ENCODE measurements at places on chromosomes 12 and 14.
A peak's percentile ranks its signal among the peaks of the same experiment; 100 is the strongest.

- no peak for DNase-seq
These were observed 66.4 kb upstream of the SRSF5 start for GRCh38 chr14:69700575-69700974.

GRCh38 chr12:94266796-94267536 lies 118.6 kb downstream of the PLXNC1 start:
- DNase-seq: no peak

GRCh38 chr12:109289004-109289403 lies 20.1 kb downstream of the FOXN4 start:
- no peak for DNase-seq

DNA sequence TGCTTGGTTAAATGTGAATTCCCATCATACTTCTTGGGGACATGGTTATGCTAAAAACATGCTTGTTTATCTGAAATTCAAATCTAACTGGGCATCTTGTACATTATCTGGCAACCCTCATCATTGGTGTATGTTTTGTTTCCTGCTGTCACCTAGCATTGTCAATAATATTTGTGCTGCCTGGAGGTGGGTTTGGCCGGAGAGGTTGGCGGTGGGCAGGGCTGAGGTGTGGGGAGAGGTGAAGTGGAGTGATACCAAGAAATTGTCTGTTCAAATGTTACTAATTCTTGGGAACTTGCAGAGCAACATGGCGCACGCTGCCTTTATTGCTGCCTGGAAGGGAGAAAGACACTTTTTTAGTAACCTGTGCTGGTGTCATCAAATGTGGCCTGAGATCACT lies 280.5 kb downstream of the VRK1 start:
- no peak for DNase-seq

GRCh38 chr12:129662234-129662633 lies 241.6 kb downstream of the TMEM132D start:
- DNase-seq: no peak

DNA sequence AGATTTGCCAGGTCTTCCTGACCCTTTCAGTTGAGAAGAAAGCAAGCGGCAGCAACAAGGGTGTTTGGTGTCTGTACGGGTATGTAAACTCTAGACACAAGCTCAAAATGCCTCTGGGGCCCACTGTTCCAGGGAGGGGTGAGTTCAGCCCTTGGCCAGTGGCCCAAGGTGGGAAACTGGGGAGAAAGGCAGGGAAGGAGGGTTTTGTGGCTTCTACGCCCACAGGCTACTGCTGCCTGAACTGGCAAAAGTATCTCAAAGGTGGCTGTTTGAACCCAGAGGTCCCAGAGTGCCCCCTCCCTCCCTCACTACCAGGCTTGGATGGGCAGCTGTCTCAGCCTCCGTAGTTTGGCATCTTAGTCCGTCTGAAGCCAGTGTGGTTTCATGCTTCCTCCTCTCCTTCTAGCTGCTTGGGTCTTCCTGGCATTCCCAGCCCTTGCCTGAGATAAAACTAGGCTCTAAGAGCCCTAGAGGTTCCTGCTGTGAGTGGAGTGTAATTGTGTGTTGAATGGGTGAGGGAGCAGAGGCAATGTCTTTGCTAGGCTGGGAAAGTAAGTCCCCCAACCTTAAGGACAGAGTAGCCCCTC lies 5.5 kb downstream of the HOXC5 start:
- no peak for DNase-seq

DNA sequence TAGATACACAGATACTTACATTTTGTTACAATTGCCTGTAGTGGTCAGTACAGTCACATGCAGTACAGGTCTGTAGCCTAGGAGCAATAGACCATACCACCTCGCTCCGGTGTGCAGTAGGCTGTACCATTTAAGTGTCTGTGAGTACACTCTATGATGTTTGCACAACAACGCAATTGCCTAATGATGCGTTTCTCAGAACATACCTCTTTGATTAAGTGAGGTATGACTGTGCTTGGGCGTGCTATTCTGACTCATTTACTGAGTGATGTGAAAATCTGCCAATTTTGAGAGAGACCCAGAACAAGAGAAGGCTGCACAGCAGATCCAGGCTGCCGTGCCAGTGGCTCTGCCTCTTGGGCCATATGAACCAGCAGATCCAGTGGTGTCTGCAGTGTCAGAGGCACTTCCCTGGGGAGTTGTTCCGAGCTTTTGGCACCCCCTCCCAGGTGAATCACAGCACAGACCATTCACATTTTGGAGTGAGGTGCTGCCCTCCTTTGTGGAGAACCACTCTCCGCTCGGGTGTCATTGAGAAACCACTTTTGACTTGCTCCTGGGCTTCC lies 20.4 kb downstream of the DLK1 start:
- no peak for DNase-seq

GRCh38 chr12:90631591-90632212 lies 323.3 kb downstream of the CCER1 start:
- no peak for DNase-seq

GRCh38 chr12:121139286-121139685 lies 6.6 kb downstream of the P2RX7 start:
- DNase-seq: no peak

DNA sequence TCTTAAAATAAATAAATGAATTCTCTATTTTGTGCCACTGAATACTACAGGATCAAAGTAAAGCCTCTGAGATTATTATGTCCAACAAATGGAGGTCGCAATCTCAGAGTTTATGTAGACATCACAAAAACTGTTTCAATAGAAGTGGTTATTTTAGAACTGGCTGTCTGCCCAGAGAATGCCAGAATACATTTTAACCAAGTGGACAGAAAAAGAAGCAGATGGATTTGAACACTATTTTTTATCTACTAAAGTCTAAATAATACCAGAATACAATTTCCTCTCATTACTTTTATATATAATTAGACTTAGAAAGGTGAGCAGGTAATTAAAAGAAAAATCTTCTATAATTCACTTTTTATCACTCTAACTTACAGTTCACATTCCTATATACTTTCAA lies 118.3 kb downstream of the MED13L start:
- no peak for DNase-seq

DNA sequence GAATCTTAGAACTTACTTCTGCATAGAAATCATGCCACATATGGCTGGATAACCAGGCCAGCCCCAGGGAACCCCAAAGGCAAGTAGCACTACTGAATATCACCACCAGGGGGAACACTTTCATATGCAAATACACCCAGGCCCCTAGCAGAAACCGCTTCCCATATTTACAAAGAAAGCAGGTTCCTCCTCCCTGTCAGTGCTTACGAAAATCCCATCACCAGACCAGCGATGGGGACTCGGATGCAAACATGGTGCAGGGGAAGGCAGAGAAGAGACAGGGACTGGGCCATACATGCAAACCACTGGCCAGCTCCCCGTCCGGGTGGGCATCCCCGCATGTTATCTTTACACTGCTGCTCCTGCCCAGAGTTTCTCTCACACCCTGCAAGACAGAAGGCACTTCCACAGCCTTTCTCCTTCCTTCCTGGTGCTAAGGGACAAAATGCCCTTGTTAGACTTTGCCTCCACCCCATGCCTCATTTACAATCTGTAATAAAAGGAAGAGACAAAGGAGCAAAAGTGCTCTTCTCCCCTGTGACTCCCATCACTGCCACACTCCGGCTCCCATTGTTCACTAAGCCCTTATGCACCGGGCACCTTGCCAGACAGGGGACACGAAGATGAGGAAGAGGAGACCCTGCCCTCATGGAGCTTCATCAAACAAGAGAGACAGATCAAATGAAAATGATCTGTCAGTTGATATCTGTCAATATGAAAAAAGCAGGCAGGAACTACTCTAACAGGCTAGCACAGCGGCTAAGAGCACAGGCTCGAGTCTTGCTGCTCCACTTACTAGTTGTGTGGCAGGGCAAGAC lies 62.3 kb downstream of the PTPN21 start:
- peak; percentile 55 for DNase-seq

GRCh38 chr12:42275499-42275898 lies 37.5 kb upstream of the YAF2 start:
- no peak for DNase-seq

DNA sequence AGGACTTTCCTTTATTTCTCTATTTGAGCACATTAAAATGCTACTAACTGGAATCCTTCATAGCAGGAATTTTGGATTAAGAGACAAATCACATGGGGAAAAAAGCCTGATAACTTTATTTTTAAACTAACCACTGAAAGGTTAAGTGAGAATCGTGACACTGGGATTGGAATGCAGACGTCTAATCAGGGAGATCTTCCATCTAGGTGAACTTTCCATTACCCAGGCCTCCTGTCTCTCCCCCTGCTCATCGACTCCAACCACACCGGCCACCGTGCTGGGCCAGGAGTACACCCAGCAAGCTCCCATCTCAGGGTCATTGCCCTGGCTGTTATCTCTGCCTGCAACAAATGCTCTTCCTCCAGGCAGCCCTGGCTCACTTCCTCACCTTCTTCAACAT lies 19.0 kb downstream of the PTGER2 start:
- no peak for DNase-seq

DNA sequence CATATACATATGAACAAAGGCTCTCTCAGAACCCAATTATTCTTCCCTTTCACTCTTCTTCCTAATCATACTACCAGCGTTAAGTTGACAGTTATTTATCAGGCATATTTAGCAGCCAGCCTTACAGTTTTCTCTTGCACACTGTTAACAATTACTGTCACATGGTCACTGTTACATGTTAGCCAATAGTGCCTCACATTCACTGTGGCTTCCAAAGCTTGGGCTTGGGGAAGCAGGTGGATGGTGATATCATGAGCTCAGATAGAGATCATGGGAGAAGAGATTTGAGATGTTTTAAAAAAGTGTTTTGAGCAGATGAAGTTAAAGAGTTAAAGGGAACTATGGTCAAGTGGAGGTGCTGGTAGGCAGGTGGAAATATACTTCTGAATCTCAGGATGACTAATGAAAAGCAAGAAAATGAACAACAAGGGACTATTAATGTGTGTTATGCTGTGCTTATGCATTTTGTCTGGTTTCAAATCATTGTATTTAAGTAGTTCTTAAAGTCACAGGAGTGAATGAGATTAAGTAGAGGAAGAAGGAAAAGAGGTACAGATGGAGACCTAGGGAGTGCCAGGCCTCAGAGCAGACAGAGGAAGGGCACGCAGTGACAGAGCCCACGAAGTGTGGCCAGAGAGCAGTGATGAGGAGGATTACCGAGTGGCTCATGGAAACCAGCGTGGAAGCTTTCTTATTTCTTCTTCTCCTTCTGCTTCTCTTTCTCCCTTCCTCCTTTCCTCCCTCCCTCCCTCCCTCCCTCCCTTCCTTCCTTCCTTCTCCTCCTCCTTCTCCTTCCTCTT lies 39.6 kb downstream of the BICD1 start:
- no peak for DNase-seq

GRCh38 chr14:78329371-78329770 lies 159.2 kb downstream of the NRXN3 start:
- no peak for DNase-seq
